ENCODE measurements at places on chromosomes 1 and 21. TPM values are rescaled to one million over a fixed set of nuclear protein-coding genes. Genes with fewer than 3 reads are reported as not detected.

FOXD2 gene
- total RNA-seq, result not detected

- H3K36me3 ChIP-seq, result no peaks in the 10 kb centered on the region
- no peak overlapping the region for H3K27ac ChIP-seq
- no peak for DNase-seq
- H3K4me3 ChIP-seq, result no peak overlapping the region
Measured at GRCh38 chr1:78672428-78672827, 22.8 kb downstream of the IFI44 start.

CSDE1 gene
- 763 TPM for total RNA-seq

- H3K36me3 ChIP-seq, result no peaks in the 10 kb centered on the region
- H3K4me1 ChIP-seq, result peaks cover 5% of the 10 kb centered on the region
- no peak for DNase-seq
- H3K27ac ChIP-seq, result no peak overlapping the region
Measured at GRCh38 chr21:29242201-29242600, 56.5 kb upstream of the BACH1 start.

GRCh38 chr1:213325482-213325881 lies 274.4 kb downstream of the RPS6KC1 start:
- no peaks in the 10 kb centered on the region for H3K36me3 ChIP-seq
- H3K4me1 ChIP-seq, result peaks cover 2% of the 10 kb centered on the region
- no peak overlapping the region for H3K27ac ChIP-seq
- no peak overlapping the region for H3K4me3 ChIP-seq
- no peak for DNase-seq
- peaks cover 2% of the 10 kb centered on the region for H3K27me3 ChIP-seq

NPHS2 gene
- not detected for total RNA-seq

- peaks cover 8% of the 10 kb centered on the region for H3K27me3 ChIP-seq
- H3K4me3 ChIP-seq, result peak within 1 kb of the TSS; percentile 87
- H3K4me1 ChIP-seq, result peaks cover 30% of the 10 kb centered on the region
Measured at GRCh38 chr1:205321162-205321958, at the start of gene NUAK2. Gene NUAK2 (minus strand): TSS chr1:205321745. CDS start chr1:205321628, 117 bp downstream.

DNA sequence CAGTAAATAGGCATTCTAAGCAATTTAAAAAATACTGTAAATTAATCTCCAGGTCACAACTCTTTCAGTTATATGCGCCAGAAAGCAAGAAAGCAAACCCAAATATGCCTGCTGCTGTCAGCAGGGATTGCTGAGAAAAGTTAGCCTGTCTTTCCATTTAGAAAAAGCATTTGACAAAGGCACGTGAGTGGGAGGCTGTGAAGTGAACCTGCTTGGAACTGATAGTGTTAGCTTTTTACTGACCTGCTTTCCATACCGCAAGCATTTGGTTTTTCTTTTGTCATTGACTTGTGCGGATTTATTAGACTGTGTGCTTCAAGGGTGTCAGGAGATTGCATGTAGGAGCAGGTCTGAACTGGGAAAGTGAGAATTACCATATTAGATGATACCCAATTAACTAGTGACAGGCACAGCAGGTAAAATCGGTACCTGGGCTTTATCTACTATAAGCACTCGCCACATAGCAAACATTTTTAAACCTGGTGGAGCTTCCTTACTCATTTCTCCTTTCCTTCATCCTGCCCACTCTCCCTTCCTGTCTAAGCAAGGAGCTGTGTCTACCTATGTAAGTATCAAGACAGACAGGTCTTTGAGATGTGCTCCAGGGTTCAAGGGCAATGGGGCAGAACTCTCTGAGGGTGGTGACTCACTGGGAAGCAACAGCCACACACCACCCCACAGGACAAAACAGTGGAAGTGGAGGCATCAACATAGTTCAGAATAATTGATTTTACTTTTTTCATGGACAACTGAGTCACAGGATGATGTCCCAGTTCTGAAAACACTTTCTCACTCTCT lies 323.9 kb downstream of the DISC1 start:
- DNase-seq, result no peak
- peaks cover 8% of the 10 kb centered on the region for H3K36me3 ChIP-seq
- H3K27ac ChIP-seq, result no peak overlapping the region
- H3K4me1 ChIP-seq, result peaks cover 4% of the 10 kb centered on the region
- no peak overlapping the region for H3K4me3 ChIP-seq

DNA sequence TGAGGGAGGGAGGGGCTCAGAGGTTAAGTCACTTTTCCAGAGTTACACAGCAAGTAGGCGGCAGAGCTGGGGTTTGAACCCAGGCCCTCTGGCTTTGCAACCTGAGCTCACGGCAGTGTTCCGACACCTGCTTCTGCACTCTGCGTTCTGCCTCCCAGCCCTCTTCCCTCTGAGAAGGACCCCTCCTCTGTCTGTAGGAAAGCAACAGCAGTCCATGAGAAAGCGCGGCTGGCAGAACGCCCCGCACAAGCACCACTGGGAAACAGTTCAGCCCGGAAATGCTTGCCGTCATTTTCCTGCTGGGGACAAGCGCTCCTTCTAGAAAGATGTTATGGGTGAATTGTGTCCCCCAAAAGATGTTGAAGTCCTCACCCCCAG lies 241.1 kb downstream of the NPHP4 start:
- H3K36me3 ChIP-seq, result peaks cover 9% of the 10 kb centered on the region
- no peak overlapping the region for H3K4me3 ChIP-seq
- H3K27me3 ChIP-seq, result peaks cover 14% of the 10 kb centered on the region
- no peak overlapping the region for H3K27ac ChIP-seq
- peak; percentile 12 for DNase-seq
- H3K4me1 ChIP-seq, result peaks cover 11% of the 10 kb centered on the region

FCRL4 gene
- not detected for total RNA-seq

- DNase-seq, result no peak
- H3K27ac ChIP-seq, result no peak overlapping the region
- H3K36me3 ChIP-seq, result no peaks in the 10 kb centered on the region
- H3K4me1 ChIP-seq, result peaks cover 4% of the 10 kb centered on the region
Measured at GRCh38 chr1:66282343-66282852, 251.6 kb upstream of the SGIP1 start.

Data from glutamatergic neuron (in vitro differentiated cells).